Kidney (tissue), 22 donors: ENCODE measurements at places on chromosomes 5 and 9.

DNA sequence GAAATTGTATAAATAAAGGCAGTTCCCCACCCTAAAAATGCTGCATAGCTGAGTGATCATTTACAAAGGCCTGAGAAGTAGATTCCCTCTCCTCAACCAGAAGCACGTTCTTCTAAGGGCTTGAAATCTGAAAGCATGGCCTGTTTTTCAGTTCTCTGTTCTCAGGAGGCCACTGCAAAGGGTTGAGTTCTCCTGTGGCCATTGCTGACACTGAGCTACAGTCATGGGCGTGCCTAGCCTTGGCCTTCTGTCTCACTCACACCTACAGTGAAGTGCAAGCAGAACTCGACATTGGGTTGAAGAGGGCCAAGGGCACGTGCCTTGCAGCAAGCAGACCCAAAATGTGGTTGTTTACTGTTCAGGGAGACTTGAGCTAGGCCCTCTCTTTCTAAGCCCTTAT lies 276.6 kb upstream of the VLDLR start:
- no peak for DNase-seq

DNA sequence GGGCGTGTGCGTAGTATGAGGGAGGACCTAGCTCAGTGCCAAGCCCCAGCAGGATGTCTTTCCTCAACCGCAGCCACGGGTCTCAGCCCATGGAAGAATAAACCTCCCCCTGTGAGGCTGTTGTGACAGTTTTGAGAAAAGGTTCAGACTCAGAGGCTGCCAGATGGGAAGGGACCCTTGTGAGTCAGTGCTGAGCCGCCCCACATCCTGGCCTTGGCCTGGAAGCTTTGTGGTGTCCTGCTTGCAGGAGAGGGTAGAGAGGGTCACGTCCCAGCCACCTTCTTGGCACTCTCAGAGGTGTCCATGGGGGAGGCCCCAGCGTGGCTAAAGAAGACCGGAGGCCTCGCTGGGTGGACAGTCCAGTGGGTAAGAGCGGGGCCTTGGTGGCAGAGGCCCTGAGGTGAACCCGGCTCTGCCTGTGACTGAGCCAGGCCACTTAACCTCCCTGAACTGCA lies 2.8 kb downstream of the GRHPR start:
- no peak for DNase-seq

DNA sequence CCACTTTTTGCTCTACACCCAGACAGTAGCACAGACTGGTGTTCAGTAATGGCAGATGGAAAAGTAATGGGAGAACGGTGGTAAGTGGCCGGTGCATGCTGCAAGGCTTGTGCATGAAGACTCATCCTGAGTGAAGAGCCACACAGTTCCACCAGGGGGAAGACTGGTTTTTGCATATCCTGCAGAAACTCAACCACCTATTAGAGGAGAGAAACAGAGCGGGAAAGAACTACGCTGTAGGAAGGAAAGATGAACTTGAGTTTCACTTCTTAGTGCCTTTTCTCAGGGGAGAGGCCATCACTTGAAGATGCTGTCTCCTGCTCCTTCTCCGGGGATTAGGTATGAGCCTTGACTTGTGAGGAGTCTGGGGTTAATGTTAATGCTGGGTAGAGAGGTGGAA lies 9.4 kb upstream of the PRSS3 start:
- DNase-seq, result no peak

- peak; percentile 89 for DNase-seq
These were observed 35.9 kb upstream of the HSPA9 start for GRCh38 chr5:138610918-138611677.

DNA sequence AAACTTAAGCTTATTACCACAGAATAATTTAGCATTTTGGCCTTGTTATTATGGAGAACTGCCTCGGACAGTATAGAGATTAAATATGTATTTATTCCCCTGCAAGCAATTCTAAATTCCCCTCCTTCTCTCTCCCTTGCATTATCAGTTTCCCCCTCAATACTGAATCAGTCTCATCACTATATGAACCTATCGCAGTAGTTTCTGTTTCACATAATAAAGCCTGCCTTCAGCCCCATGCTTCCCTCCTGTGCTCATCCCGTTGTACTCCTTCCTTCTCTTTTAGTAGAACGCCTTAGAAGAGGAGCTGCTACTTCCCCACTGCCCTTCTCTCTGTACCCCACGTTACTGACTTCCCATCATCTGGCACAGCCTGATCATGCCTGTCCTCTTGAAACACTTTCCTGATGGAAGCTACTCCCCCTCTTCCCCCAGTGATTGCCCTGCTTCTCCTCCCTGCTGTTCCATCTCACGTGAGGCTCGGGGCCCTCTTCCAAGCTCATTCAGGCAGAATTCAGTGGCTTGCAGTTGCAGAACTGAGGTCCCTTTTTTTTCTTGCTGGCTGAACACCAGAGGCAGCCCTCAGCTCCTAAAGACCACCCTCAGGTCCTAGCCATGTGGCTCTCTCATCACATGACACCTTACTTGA lies 93.4 kb downstream of the PPIC start:
- DNase-seq, result no peak

GRCh38 chr5:118578093-118578492 lies 410.3 kb downstream of the DTWD2 start:
- no peak for DNase-seq

DNA sequence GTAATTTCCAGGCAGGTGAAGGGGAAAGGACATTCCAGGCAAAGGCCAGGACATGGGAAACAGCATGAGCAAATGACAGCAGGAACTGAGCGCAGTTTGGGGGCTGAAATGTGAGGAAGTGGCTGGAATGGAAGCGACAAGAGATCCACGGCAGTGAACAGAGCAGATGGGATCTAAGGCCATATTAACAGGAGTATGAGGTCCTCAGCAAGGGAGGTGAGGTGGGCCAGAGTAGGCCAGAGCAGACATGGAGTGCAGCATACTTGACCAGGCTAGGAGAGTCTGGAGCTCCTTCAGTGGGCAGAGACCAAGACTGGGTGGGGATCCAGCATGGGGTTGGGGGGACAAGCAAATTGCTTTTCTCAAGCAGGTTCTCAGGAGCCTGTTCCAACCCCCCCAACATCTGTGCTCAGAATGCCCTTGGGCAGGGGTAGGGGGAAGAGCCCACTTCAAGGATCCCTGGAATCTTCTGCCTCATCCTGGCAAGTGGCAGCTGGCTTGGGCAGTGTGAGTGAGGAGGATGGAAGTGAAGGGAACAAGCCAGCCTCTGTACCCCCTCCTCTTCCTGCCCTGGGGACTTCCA lies 34.5 kb downstream of the DAB2IP start:
- DNase-seq, result no peak

GRCh38 chr5:142298789-142299188 lies 26.0 kb downstream of the SPRY4 start:
- no peak for DNase-seq

DNA sequence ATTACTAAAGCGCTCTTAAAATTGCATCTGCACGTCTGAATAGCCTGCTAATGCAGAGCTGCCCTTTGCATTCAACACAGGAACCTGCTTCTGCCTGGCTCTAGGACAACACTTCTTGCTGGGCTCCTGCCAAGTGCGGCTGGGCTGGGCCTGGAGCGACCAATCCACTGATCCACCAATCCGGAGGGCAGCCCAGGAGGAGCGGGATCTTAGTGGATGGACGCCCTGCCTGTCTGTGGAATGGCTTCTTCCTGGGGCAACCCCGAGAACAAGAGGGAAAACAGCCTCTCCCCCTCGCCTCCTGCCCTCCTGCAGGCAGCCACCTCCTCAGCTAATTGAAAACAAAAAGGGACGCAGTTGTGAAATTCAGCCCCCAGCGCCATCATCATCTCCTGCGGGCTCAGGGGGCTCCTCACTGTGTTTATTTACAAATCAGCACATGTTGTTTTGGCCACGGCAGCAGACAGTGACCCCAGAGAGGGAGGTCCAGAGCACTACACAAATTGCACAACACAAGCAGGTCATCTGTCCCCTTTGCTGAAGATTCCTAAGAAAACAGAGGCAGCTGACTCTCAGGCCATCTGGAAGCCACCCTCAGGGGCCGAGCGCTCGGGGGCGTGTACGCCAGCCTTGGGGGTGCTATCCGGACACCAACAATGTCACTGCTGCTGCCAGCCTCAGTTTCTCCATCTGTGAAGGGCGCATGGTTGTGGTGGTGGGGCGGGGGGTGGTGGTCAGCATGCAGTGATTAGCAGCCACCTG lies 57.3 kb downstream of the GADD45G start:
- peak; percentile 97 for DNase-seq

GRCh38 chr9:120711841-120712538 lies 2.3 kb downstream of the MEGF9 start:
- DNase-seq, result no peak

- DNase-seq, result no peak
These were observed 466.0 kb upstream of the ARRDC3 start for GRCh38 chr5:91849069-91849468.

GRCh38 chr5:134025786-134026185 lies 21.0 kb upstream of the VDAC1 start:
- DNase-seq, result no peak

DNA sequence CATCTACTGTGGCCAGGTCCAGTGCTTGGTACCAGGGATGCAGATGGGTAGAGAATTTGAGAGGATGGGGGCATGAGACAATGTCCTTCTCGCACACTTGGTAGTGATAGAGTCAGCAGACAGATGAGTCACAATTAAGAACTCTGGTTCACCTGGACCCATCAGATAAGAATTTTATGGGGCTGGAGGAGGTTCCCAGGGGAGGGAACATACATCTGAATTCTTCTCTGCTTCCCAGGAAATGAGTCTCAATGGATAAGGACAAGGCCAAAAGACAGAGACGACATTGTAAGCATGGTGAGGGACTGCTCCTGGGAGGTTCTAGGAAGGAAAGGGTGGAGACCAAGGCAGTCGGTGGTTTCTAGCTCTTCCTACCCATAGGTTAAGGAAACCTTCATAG lies 5.3 kb downstream of the SLC4A9 start:
- no peak for DNase-seq

DNA sequence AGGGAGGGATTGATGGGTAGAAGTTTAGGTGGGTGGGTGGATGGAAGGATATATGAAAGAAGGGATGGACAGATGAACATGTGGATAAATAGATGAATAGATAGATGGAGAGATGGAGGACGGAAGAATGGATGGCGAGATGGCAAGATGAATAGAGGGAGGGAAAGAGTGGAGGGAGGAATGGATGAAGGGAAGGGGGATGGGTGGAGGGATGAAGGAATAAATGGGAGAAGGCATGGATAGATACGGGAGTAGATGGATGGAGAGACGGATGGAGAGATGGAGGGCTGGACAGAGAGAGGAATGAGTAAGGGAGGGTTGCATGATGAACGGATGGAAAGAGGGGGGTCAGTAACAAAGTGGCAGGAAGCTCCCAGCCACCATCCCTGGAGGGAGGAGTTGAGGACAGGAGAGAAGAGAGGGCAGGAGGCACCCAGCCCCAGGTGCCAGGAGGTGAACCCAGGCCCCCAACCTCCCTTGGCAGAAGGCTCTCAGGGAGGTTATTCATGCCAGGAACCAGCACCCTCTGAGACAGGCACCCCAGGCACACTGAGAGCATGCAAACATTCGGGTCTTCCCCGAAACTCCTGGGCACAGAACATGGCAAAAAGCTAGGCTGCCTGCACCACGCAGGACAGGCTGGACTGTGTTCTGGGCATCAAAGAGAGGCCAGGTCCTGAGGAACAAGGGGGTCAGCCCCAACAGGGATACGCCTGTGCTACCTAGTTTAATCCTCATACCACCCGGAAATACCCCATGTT lies 9.1 kb downstream of the SARDH start:
- no peak for DNase-seq

GRCh38 chr9:85522459-85523092 lies 219.2 kb downstream of the AGTPBP1 start:
- DNase-seq, result peak; percentile 74

GRCh38 chr5:88613051-88613450 lies 269.9 kb downstream of the MEF2C start:
- no peak for DNase-seq

GRCh38 chr9:93265301-93265971 lies 81.5 kb downstream of the WNK2 start:
- DNase-seq, result no peak

DNA sequence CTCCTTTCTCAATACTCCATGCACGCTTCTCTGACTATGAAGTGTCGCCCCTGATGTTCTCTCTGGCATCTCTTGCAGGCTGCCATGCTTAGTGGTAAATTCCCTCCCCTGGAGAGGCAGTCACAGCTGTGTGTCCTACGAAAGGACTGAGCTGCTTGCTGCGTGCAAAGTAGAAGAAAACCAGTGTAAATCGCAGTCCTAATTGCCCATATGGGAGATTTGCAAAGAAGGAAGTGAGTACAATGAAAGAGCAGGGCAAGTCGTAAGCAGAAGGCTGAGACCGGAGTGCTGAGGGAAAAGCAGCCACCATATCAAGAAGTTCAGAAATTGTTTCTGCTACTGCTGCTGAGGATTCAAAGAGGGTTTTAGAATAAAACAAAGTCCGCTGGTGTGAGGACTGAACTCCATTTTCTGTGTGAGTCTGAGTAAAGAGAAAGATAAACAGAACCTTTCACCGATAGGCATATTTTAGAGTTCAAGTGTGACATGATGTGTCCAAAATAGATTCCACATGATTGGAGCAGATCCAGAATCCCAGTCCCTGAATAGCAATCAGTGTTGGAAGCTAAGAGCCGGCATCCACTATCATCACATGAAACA lies 507.8 kb upstream of the MPDZ start:
- DNase-seq, result no peak

DNA sequence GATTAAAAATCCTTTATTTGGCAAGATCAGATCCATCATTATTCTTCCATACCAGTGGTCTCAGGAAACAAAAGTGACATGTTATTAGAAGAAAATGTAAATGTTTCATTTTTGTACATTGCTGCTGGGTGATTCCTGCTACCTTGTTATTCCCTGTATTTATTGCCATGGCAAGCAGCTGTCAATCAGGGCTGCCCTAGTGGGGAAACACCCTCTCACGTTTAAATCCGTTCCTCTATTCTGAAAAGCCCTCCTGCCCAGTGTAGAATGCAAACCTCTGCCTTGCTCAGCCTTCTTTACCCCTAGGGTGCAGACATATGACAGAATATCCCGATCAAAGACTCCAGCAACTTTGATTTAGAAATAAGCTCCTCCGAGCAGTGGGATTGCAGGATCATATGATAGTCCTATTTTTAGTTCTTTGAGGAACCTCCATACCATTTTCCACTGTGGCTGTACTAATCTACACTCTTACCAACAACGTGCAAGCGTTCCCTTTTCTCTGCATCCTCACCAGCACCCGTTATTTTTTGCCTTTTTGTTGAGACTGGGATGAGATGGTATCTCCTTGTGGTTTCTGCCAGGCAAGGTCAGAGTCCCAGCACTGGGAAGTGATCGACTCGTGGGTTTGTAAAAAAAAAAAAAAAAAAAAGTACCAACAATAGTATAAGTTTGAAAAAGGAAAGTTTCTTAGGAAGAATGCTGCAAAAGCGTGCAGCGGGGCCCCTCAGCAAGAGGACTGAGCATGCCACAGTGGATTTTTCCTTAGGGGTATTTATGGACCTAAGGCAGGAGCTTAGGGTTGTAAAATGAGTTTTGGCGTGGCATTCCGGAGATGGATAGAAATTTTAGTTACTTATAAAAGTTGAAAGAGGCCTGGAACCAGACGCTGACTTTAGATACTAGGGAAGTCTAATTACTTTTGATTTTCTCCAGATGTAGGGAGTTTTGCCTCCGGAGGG lies 66.7 kb downstream of the HRH2 start:
- DNase-seq, result no peak

DNA sequence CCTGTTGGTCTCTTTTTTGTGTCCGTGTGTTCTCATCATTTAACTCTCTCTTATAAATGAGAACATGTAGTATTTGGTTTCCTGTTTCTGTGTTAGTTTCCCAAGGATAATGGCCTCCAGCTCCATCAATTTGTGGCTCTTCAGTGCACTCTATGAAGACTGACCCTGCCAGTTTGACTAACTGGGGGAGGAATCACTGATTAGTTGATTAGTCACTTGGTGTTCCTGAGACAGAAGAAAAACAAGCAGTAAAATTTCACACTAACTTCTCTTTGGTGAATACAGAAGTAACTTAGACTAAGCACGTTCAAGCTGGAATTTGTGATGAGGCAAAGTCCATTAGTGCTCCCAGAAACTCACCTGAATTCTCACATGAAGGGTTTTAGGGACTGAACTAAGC lies 495.8 kb upstream of the RORB start:
- DNase-seq, result no peak
